ENCODE measurements at places on chromosomes 12 and 14.
A peak's percentile ranks its signal among the peaks of the same experiment; 100 is the strongest.

DNA sequence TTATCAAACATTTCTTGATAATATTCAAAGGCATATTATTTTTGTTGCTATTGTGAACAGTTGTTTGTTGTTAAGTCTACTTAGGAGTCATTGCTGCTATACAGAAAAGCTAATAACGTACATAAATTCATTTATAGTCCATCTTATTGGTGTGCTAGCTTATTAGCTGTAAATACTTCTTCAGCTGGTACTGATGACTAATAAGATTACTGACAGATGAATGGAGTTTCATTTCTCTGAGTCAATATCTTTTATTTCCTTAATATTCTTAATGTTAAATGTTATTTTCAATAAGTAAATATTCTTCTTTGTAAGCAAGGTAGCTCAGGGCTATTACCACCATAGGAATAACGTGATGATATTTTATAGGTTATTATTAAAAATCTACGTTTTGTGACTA lies 139.4 kb upstream of the SLCO1C1 start:
- DNase-seq, result no peak

GRCh38 chr12:30761730-30762129 lies 7.0 kb upstream of the CAPRIN2 start:
- DNase-seq, result no peak

- DNase-seq, result no peak
These were observed 119.2 kb downstream of the TMTC2 start for GRCh38 chr12:82805812-82806497.

GRCh38 chr14:101120641-101121507 lies 217.4 kb upstream of the RTL1 start:
- DNase-seq, result peak; percentile 30

DNA sequence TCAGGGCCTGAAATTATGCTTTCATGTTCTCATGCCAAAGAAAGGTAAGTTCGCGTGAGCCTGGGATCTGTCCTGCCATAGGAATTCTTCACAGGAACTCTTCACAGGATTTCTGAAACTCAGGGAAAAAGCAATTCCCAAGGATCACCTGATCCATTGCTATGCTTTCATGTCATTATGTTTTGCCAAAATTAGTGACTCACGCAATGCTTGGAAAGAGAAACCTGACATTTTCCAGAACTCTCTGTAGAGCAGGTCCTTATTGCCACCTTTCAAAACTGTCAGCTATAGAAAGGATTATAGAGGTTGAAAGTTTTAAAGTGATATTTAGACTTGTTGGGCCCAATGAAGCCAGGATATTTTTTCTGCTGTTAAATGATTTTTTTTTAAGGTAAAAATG lies 6.3 kb upstream of the KCNJ8 start:
- no peak for DNase-seq
